ENCODE measurements at places on chromosomes 12 and 14.

GRCh38 chr12:114669401-114670290 lies 14.3 kb downstream of the TBX3 start:
- DNase-seq, result no peak

DNA sequence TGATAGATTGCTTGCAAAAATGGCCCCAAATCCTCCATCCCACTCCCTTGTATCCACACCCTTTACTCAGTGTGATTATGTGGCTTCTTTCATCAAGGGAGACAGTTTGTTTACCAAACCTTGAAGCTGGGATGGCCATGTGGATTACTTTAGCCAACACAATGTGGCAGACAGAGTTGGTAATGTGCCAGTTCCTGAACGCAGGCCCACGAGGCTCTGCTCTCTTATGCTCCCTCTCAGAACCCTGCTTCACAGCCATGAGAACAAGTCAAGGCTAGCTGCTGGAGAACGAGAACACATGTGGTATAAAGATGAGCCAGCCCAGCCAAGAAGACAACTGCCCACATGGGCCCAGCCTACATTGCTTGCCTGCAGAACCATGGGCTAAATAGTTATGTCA lies 162.3 kb downstream of the NDUFA12 start:
- DNase-seq, result no peak

GRCh38 chr14:48748151-48748675 lies 838.0 kb downstream of the RPS29 start:
- no peak for DNase-seq

DNA sequence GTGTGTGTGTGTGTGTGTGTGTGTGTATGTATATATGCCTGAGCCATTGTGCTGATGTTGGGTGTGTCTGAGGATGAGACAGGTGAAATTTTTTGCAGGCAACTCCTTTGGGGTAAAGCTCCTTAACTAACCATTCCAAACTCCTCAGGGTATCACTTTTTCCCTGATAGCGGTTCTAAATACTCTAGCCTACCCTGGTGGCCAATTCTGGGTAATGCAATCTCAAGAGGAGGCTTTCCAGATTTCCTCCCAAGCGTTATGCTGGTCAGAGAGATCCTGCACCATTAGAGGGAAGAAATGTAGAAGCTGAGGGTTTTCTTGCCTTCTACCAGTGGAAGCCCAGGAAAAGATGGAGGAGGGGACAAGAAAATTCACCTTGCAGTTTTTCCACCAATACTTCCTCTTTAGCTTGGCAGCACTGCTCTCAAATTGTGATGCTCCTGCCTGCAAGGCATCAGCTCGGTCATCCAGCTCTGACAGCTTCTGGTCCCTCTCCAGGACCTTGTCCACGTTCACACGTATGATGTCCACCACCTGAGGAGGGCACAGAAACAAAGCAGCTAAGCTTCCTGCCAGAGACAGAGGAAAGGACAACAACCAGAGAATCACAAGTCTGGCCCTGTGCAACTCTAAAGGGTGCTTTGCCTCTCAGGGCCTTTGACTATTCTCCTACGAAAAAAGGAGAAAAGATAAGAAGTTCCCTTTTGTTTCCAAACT lies 4.9 kb downstream of the VAMP1 start:
- no peak for DNase-seq

DNA sequence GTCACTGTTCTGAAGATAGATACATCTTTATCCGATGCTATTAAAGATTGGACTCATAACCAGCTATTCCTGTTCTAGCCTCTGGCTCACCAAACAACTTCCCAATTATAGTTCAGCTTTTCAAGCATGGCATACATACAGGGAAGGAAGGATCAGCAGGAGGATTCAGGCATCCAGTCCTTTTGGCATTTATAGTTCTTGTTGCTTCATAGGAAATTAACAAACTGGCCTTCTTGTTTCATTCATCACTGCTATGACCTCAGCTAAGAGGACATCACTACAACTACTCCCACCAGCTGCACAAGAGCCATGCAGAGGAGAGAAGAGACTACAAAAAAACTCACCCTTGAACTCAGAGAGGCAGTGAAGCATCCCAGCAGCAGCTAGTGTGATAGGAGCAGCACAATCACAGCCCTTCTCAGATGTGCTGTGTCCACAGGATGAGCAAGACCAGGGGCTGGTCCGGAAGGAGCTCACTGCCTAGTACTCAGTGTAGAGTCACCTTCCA lies 100.5 kb downstream of the SPTSSA start:
- no peak for DNase-seq

DNA sequence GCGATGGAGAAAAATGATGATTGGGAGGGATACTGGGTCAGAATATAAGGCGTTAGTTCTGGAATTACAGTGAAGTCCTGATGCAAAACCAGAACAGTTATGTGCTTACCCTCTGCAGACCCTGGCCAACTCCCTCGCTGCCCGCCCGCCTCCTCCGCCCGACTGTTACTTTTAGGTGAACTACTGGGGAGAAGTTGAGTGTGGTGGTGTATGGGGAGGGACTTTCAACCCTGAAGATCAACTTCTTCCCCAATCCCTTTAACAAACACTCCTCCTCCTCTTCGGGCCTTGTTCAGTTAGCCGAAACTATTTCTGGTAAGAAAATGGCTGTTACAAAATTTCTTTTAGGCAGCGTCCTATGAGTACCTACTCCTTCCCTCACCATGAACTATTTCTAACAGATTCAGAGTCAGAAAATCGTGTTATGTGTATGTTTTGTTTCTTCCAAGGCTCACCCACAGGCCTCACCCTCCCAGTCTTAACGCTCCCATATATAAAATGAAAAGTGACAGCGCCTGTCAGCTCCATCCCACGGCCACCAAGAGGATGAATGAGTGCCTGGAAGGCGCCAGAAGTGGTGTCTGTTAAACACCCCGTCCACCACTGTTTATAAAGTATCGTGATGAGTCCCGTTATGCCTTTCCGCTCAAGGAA lies 1.3 kb downstream of the FBXO33 start:
- DNase-seq, result peak; percentile 1

- no peak for DNase-seq
Measured at GRCh38 chr14:69606258-69607184, 4.9 kb upstream of the SUSD6 start.

GRCh38 chr12:132261328-132262138 lies 67.9 kb downstream of the GALNT9 start:
- DNase-seq, result no peak

DNA sequence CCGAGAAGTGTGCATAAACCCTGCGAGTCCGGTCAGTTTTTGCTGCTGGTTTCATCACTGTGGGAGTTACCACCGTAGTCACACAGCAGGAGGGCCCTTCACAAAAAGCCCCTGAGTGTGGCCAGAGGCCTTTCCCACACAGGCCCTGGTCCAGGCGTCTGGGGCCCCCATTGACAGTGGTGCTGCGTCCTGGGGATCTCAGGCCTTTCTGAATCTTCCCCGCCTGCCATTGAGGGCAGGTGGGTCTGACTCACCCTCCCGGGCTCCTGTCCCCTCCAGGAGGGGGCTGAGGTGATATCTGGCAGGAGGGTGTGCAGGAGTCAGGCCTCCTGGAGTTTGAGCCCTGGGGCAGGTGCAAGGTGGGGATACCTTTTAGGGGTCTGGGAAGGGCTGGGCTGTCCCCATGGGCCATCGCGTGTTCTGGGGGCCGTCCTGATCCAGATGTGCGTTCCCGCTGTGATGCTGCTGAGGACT lies 358.5 kb downstream of the TMEM121 start:
- DNase-seq, result no peak

GRCh38 chr12:58139894-58140293 lies 198.5 kb downstream of the ATP23 start:
- DNase-seq, result no peak

DNA sequence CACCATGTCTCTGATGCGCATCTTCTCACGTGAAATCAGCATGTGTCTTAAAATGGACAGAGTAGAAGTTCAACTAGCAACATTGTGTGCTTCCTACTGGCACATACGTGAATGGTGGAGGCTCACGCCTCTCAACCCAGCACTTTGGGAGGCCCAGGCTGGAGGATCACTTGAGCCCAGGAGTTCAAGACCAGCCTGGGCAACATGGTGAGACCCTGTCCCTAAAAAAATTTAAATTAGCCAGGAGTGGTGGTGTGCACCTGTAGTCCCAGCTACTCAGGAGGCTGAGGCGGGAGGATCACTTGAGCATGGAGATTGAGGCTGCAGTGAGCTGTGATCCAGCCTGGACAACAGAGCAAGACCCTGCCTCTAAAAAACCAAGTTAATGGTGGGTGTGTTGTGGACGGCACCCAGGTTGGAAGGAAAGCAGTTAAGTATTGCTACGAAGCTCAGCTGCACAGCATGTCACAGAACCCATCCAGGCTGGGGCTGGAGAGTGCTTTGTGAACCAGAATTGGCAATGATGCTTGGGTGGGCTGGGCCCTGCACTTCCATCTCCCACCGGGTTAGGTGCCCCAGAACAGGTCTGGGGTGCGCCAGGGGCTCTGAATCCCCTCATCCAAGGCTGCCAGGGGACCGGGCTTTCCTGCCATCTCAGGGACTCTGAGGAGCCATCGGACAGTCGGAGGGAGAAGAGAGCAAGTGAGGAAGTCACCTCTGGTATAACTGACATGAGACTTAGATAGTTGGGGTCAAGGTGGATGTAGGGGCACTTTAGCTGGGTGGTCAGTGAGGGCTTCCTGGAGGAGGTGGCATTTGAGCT lies 33.0 kb upstream of the ULK1 start:
- no peak for DNase-seq

GRCh38 chr12:123621101-123621500 lies 12.4 kb downstream of the EIF2B1 start:
- no peak for DNase-seq

- no peak for DNase-seq
Measured at GRCh38 chr14:89720076-89720687, 234.3 kb downstream of the EFCAB11 start.

- no peak for DNase-seq
Measured at GRCh38 chr12:48961801-48962200, 4.5 kb upstream of the ARF3 start.

GRCh38 chr12:91327889-91328288 lies 145.3 kb upstream of the DCN start:
- no peak for DNase-seq

GRCh38 chr14:96299441-96299840 lies 43.4 kb downstream of the BDKRB1 start:
- DNase-seq, result no peak

- DNase-seq, result no peak
Measured at GRCh38 chr14:69358233-69358963, 39.7 kb downstream of the ERH start.

DNA sequence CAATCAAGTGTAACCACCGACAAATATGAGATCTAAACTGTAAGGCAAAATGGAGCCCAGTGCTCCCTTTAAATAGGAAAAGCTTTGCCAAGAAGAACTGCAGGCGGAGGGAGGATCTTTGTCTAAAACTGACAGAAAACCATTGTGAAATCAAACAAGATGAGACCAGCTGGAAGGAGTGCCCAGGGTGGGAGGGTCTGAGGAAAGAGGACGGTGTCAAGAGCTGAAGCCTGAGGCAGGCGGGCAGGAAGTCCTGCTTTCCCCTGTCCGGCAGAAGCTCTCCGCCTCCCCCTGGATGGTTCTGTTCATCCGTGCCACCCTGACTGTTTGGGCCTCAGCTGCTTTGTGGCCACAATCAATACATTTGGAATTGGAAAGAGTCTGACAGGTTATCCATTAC lies 37.5 kb downstream of the CDC42BPB start:
- DNase-seq, result no peak

- DNase-seq, result no peak
Measured at GRCh38 chr14:92484132-92484823, 29.3 kb upstream of the RIN3 start.

GRCh38 chr12:132154941-132155770 lies 10.9 kb downstream of the NOC4L start:
- no peak for DNase-seq

Data from stimulated activated CD8-positive, alpha-beta memory T cell treated with anti-CD3 and anti-CD28 coated beads, Interleukin-15, amount 100 ng/mL, for 1 hour (primary cell).